ENCODE measurements at places on chromosomes 7 and 10.

- no peak for DNase-seq
These were observed 239.7 kb upstream of the HABP2 start for GRCh38 chr10:113313048-113313602.

DNA sequence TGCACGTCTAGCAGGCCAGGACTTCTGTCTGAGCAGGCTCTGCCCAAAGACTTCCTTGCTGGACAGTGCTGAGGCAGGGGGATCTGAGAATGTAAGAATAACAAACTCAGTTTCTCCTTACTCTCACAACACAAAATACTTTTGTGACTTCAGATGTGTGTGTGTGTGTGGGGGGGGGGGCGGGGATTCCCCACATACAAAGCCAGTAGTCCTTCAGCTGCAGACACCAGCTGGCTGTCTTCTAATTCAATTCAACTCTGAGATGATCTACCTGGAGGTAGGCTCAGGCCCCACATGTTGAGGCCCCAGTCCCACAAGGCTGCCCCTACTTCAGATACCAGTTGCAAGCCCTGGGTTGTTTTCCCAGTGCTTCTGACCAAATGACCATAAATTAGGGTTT lies 4.7 kb upstream of the CXCL12 start:
- DNase-seq, result no peak

GRCh38 chr7:1055491-1055955 lies 11.2 kb downstream of the GPR146 start:
- no peak for DNase-seq

DNA sequence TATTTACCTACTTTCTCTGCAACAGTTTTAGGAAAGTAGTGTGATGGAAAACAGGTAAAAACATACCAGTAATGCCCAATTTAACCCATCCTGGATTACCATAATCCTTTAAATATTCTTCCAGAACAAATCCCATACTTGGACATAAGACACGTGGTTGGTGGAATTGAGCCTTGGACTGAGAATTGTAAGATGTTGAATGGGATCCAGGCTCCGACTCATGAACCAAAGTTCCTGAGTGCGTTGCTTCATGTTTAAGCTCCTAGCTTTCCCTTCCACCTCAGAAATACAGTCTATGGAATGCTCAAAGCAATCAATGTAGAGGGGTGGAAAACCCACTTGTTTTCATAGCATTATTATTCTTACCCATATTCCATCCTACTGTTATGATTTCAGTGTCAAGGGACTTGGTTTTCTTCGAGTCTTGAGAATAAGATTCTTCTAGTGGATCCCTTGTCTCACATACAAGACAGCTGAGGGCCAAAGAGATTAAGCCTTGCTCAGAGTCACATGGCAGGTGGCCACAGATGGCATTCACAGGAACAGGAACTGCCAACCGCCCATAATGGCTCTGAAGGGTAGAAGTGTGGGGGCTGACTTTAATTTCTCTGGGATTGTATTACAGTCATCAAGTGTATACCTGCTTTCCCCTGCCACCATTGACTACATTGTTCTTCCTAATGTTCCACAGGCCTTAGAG lies 171.2 kb downstream of the GFRA1 start:
- no peak for DNase-seq

- DNase-seq, result no peak
These were observed 6.2 kb upstream of the MYL7 start for GRCh38 chr7:44147026-44147991.

GRCh38 chr7:157760004-157760730 lies 423.4 kb downstream of the DNAJB6 start:
- DNase-seq, result no peak

DNA sequence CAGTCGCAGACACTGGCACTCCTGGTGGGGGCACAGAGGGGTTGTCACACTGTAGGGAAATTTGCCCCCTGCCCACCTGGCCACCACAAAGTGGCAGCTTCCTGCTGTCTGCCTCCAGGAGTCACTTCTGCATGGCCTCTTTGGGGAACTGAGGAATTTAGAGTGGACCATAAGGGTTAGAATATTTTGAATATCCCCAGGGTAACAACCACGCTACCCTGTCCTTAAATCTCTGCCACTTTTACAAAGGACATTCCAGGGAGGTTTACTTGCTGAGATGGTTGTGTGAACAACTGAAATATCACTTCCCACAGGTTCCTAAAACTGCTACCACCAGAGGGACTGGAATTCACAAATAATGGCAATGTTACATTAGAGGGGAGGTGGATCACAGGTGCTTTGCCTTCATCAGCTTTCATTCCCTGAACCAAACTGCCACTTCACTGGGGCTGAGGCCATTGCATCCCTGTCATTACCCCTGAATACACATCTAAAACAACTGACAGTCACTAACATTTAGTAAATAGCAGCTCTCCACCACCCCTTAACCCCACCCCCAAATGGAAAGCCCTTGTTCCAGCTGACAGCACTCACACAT lies 88.1 kb upstream of the IFRD1 start:
- no peak for DNase-seq

DNA sequence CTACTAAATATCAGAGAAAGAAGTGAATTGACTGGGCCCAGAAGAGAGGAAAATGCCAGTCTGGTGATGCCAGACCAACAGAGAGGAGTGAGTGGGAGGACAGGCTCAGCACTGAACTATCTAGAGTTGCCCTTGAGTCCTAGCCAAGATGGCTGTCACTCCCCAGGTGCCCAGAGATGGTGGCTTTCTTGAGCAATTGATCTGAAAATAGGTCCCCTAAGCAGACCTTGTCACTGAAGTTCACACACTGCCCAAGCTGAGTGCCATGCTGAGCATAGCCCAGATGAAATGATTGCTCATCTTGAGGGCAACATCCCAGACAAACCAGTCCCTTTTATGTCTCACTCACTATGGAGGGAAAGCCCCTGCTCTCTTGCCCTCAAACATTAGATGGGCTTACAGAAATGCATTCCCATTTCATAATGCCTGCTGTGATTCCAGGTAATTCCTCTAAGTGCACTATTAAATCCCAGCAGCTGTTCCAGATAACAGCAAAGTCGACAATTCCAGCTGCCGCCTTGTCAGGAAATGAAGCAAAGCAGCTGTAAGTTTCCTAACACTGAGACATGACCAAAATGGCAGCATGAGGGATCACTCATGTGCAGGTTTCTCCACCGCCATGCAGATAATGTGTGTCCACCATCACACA lies 329.4 kb downstream of the KCNMA1 start:
- peak; percentile 19 for DNase-seq

- no peak for DNase-seq
These were observed 94.4 kb downstream of the ADCYAP1R1 start for GRCh38 chr7:31146538-31146937.

GRCh38 chr7:37598824-37599223 lies 84.7 kb upstream of the GPR141 start:
- no peak for DNase-seq

- no peak for DNase-seq
These were observed 68.8 kb upstream of the GRB10 start for GRCh38 chr7:50851451-50851850.

GRCh38 chr10:3033925-3034324 lies 33.4 kb upstream of the PFKP start:
- DNase-seq, result no peak

DNA sequence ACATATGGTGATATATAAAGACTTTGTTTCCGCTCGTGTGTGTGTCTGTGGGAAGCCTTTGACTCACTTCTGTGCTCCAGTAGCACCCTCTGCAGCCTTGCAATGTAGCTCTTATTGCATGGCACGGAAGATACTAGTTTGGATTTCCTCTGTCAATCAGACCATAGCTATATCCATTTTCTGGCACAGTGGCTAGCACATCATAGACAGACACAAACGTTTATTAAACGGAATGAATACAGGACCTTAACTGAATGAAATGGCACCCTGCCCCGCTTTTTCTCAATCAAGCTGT lies 124.0 kb upstream of the PTPN20 start:
- peak; percentile 18 for DNase-seq

GRCh38 chr7:2920956-2921652 lies 77.0 kb upstream of the GNA12 start:
- no peak for DNase-seq

DNA sequence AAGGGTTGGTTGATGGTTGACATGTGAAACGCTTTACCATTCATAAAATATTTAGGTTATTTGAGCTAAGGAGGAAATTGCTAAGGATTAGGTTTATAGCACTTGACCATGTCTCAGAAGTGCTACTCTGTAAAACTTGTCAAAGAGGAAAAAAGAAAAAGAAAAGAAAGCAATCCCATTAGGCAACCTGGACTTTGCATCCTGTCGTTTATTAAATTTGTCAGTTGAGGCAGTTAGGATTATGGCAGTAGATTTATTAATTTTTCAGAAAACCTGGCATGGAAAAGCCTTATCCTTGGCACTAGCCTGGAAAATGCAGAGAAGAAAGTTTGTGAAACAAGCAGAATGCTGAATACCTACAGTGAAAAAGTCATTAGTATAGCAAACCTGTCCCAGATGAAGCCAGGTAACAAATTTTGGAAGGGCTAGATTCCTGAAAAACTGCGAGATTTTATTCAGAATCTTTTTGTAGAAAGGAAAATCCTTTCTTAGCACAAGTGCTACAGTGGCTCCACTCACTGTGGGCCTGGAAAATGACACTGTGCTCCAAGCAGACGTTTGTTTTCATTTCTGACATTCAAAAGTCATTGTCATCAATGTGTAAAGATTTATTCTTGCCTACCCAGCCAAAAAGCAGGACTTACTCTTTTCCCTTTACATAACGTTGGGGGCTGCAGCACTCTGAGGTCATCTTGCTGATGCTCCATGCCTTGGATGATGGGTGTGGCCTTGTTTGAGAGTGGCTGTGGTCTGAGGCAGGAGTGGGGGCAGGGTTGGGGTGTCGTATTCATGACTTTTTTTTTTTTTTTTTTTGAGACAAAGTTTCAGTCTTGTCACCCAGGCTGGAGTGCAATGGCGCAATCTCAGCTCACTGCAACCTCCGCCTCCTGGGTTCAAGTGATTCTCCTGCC lies 664.9 kb downstream of the SUGCT start:
- DNase-seq, result no peak

- no peak for DNase-seq
These were observed 3.2 kb upstream of the PAX2 start for GRCh38 chr10:100742076-100742771.

DNA sequence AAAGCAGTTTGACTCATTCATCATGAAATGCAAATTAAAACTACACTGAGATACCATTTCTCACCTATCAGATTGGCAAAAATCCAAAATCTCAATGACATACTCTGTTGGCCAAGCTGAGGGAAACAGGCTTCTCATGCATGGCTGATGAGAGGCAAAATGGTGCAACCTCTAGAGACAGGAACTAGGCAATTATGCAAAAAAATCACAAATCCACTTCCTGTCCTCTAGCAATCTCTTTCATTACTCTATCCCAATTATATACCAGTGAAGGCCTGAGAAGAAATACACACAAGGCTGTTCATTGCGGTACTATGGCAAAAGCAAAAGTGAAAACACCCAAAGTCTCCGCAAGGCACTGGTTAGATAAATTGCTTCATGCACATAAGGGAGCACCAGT lies 25.9 kb upstream of the PTPRN2 start:
- DNase-seq, result no peak

DNA sequence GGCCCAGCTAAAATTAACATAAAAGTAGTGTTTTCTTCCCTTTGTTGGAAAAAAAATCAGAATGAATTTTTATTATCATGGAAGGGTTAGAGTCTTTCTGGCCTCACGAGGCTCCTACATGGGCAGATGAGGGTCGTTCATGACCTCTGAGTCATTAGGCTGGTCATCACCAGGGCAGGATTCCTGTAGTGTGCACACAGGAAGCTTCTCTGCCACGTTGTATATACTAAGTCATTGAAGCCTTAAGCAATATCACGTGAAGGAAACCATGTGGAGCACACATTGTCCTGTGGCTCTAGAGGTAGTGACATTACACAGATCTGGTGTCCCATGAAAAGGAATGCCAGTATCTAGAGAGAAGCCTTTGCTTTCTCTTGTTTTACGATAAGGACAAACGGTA lies 84.7 kb upstream of the C1QL3 start:
- DNase-seq, result no peak

DNA sequence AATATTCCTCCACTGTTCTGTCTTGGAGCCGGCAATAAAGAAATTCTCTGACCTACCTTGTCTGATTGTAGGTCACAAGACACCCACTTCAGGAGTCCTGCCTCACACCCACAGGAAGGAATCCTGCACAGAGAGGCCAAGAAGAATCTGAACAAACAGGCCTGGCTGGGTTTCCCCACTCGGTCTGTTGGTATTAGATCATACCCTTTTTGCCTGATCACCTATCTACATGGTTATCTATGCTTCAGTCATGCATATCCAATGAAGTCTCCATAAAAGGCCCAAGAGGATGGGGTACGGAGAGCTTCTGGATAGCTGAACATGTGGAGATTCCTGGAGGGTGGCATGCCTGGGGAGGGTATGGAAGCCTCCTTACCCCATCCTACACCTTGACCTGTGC lies 12.3 kb downstream of the OGDH start:
- DNase-seq, result no peak

DNA sequence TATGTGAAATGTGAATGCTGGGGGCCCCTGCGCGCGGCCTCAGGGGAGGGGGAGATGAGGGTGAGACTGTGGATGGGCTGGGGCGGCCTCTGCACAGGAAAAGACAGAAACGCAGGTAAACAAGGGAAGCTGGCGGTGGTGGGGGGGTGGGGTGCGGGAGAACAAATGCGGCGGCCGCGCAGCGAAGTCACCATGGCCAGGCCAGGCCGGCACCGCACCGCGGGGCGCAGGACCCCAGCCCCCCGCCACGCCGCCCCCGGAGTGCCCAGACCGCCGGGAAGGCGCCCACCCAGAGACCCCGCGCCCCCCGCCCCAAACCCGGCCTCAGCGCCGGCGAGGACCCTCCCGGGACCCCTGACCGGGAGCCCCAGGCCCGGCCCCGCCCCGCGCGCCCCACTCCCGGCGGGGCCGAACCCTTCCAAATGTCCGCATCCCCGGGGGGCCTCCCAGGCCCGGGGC lies 14.5 kb upstream of the DNAAF5 start:
- DNase-seq, result no peak

- no peak for DNase-seq
These were observed 1.6 kb downstream of the GLCCI1 start for GRCh38 chr7:7970237-7970530.

GRCh38 chr7:104943502-104944343 lies 70.3 kb upstream of the KMT2E start:
- DNase-seq, result peak; percentile 70

DNA sequence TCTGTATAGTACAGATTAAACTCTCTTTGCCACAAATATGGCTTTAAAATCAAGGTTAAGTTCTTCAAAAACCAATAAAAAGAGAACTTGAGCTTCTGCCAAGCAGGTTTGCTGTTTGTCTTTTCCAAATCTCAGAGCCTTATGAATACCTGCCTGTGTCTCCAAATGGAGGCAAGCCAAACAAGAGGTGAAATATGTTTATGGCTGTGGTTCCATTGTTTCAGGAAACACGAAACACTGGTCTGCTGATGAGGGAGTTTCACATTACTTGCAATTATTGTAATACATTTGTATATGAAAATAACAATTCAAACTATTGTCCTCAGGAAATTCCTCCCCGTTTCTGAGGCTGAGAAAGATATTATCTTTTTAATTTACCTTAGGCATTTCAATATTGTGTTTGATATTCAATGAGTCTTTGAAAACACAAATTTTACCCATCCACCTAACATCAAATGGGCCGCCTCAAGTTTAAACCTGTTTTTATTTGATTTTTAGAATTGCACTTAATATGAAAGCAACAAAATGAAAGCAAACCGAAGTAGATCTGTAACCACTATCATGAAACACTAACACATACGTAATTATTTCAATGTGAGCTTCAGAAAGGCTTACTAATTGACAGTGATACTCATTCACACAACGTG lies 359.3 kb downstream of the HGF start:
- peak; percentile 45 for DNase-seq

GRCh38 chr7:14303536-14303935 lies 314.1 kb upstream of the ETV1 start:
- DNase-seq, result no peak
